AG04449 (cell line): ENCODE measurements at places on chromosomes 12 and 14.

- no peak for DNase-seq
Measured at GRCh38 chr12:26841085-26841484, 8.1 kb upstream of the ITPR2 start.

DNA sequence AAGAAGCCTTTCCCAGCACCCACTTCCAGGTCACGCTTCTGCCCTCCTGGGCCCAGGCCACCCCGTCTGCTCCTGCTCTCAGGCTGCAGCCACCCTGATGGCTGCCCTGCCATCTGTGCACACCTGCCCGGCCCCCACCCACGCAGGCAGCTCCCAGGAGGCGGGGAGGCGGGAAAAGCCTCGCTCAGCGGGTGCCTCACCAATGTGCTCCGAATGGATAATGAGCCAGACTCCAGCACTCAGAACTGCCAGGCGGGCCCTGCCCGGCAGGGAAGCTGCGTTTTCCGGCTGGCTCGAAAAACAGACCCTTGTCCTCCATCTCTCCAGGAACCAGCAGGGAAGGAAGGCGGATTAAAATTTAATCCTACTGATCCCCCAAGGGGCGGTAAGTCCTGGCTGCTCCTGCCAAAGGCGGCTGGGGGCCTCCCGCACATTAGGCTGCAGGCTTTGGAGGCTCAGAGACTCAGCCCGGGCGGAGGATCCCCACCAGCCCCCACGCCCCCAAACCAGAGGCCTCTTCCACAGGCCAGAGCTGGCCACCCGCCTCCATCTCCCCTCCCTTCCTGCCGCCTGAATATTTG lies 104.0 kb downstream of the NCOR2 start:
- no peak for DNase-seq

- no peak for DNase-seq
Measured at GRCh38 chr14:35123388-35123703, 994 bp downstream of the PRORP start.

- no peak for DNase-seq
Measured at GRCh38 chr12:57909056-57909455, 32.3 kb upstream of the ATP23 start.

DNA sequence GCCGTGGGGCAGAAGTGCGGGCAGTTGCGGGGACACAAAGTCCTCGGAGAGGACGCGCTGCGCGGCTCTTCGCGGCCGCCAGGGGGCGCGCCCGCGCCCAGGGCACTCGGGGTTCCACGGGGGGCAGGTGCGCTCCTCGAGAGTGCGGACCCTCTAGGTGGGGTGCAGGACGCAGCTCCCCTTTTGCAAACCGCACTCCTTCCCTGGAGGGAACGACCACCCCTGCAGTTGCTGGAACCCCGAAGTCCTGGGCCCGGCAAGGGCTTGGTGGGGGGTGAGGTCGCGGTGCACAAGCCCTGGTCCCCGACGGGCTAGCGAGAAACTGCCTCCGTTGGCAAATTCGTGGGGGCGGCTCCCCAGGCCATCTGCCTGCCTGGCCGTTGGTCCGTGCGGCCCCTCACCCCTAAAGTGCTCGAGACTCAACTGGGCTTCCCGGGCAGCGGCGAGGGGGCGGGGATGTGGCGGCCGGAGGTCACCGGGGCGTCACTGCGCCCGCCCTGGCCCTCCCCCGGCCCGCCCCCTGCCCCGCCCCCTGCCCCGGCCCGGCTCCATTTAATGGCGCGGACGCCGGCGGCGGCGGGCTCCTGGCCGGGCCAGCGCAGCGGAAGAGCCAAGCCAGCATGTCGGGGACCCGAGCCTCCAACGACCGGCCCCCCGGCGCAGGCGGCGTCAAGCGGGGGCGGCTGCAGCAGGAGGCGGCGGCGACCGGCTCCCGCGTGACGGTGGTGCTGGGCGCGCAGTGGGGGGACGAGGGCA lies at the start of gene ADSS1:
Gene ADSS1 (plus strand): TSS at position 579 of the 756 bp plus-strand sequence. CDS start 42 bp downstream, at position 621.
- no peak for DNase-seq

DNA sequence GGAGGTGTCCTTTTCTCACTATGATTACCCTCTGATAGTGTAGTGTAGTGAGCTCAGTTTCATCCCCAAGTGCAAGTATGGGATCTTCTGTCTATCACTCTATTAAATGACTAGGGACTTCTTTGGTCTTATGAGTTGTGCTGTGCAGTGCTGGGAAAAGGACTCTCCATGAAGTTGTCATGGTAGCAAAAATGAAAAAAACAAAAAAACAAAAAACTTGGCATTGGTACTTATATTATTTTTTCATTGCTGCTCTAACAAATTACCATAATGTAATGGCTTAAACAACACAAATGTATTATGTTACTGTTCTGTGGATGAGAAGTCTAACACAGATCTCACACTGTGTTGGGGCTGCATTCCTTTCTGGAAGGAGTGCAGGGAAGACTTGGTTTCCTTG lies 393.1 kb upstream of the NOVA1 start:
- DNase-seq = no peak

DNA sequence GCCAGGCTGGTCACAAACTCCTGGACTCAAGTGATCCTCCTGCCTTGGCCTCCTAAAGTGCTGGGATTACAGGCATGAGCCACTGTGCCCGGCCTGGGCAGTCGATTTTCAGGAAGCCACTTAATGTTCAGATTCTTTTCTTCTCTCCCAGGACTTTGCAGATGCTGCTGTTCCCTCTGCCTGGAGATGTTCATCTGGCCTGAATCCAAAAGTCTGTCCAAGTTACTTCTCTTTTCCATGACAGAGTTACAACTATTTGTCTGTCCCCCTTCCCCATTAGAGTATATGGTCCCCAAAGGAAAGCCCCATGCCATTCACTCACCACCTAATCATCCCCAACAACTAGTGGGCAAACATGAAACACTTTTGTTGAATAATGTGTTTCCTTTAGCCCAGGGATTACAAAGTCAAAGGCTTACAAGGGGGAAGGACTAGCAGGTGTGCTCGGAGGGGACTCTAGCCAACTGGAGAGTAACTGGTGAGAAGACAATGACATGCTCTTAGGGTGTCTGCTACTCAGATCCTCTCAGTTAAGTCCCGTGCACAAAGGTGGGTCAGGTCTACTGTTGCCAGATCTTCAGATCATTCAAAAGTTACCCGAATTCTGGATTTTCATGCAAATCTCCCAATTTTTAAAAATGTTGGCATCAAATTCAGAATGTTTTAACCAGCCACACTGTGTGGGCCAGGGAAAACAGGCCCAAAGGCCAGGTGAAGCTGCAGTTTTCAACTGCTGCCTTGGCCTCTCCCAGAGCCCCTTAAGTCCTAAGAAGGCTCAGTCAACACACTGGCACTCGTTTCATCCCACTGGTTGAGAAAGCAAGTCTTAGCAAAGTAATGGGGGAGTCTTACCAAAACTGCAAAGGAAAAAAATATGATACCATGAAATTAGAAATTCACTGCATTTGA lies 29.6 kb downstream of the NUDT4 start:
- DNase-seq = no peak

GRCh38 chr14:75646762-75647161 lies 13.9 kb downstream of the ERG28 start:
- DNase-seq = no peak

DNA sequence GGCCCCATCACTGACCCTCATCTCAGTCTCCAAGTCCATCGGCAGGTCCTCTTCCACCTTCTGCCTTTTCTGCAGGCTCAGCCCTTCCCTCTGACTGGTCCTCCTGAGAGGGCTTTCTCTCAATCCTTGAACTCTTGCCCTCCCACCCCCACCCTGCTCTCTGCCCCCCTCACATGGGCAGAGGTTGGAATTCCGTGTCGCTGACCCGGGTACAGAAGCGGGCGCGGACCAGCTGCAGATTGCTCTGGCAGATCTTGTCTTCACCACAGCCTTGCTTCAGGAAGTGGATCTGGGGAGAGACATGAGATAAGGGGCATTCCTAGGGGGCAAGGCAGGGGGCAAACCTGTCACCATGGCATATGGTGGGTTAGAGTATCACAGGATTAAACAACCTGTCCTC lies 12.4 kb downstream of the ITGA7 start:
- no peak for DNase-seq

GRCh38 chr12:118065380-118065779 lies 4.4 kb upstream of the WSB2 start:
- DNase-seq = no peak

GRCh38 chr12:51755251-51755650 lies 93.3 kb downstream of the FIGNL2 start:
- no peak for DNase-seq

DNA sequence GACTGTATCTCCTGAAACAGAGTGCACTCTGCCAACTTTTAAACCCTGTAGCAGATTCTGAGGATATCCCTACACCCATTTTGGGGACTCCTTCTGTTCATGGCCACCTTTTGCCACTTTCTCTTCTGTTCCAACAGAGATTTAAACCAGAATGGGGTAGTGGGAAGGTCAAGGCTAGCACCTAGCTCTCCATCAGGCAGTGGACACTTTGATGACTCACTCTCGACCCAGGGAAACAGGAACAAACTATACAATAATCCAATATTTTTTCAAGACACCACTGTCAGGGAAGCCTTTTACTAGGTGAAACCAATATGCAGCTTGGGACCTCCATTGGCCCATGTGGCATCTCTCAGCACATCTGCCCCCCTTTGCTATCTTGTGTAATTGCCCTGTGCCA lies 103.6 kb downstream of the DAAM1 start:
- DNase-seq = no peak

DNA sequence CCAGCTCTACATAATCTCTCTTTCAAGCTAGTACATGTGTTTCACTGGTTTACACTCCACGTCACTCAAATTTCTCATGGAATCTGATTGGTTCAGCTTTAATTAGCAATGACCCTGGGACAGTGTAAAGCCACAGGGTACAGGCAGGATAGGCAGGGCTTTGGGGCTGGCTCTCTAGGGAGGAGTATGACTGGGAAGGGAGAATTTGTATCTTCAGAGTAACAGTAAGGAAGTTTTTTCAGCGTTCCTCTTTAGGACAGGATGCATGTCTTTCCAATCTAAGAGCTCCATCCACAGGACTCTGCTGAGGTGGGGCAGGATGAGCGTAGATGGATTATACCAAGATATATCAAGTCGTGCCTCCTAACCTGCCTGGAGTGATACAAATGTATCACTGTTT lies 112.0 kb upstream of the CLEC14A start:
- DNase-seq = no peak

- DNase-seq = no peak
Measured at GRCh38 chr12:32107359-32108267, 966 bp downstream of the BICD1 start.

DNA sequence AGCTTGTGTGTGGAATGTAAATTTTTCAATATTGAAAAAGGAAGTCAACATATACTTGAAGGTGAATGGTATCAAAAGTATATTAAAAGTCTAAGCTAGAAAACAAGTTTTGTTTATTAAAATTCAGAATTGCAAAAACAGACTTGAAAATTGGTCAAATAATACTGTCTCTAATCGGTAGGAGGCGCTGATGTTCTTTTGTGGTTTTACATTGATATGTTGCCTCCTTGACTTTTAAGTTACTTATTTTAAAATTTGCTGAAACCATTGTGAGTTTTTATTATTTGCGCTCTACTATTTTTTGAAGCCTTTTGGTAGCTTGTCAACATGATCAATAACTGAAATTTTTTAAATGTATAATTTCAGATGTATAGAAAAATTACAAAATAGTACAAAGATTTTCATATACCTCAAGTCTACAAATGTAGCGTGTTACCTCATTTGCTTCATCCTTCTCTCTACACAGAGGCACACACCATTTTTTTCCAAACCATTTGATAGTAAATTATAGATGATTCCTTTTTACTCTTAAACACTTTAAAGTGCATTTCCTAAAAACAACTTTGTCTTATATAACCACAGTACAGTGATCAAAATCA lies 6.9 kb downstream of the RTRAF start:
- no peak for DNase-seq

DNA sequence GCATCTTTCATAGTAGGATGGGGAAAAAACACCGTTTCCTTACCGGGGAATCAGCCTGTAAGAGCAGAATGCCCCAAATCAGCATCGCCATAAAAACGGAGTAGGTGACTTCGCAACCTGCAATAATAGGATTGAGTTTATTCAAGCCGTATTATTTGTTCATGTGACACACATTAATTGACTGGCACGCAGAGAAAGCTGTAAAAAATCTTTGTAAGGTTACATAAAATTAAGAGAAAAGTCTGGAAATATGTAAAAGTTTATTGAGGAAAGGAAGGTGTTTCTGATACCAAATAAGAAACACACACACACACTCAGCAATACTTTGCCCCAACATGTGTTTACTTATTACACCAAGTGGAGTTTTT lies 628 bp upstream of the CAPRIN2 start:
- no peak for DNase-seq

GRCh38 chr12:91307957-91308670 lies 125.5 kb upstream of the DCN start:
- DNase-seq = no peak

DNA sequence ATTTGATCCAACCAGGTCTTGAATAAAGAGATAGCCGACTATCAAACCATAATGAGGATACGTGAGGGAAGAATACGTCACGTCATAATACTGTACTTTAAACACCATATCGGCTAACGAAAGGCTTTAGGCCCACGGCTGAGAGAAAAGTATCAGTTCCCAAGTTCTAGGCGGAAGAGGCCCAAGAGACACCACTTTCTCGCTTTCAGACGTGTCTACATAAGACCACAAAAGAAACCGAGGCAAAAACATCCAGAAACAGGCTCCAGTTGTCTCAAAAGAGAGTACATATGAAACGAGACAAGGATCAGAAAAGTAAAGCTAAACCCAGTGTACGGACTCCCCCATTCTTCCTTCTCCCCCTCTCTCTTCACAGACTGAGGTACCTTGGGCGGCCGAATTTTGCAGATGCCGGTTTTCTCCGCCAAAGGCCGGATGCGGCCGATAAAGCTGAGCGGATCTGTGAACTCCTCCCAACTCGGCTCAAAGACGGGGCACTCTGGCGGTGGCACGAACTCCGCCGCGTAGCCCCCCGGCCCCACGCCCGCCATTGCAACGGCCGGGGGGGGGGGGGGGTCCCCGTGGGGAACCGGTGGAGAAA lies 479 bp downstream of the KDM5A start:
- no peak for DNase-seq

DNA sequence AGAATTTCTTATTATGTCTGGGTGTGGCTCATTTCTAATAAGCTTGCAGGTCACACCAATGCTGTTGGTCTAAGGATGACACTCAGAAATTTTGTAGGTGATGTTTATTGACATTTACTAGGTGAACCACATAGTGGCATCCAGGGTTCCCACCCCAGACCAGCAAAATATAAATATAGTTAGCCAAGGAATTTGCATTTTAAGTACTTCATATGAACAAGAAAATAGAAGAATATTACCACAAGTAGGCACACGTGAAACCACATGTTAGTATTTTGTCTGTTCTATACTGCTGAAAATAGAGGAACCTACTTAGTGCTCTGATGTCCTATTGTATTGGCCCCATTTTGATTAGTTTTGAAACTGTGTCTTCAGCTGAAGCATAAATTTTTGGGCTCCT lies 71.1 kb downstream of the USP15 start:
- no peak for DNase-seq

DNA sequence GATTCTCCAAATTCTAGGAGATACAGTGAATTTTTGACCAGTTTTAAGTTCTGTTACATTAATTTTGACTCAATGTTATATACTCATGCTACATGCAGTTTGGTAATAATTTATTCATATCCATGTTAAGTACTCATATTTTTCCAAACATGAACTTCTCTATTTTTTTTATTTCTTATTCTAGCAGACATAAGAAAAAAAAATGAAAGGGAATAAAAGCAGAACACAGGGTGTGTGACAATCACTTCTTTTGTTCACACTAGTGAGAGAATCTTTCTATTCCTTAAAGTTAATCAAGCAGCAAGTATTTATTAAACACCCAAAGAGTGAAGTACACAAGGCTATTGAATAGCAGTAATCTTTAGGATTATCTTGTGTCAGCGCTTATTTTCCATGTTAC lies 171.1 kb upstream of the ATP2B1 start:
- no peak for DNase-seq
